ENCODE measurements at places on chromosomes 12 and 14. TPM values are rescaled to one million over a fixed set of nuclear protein-coding genes. Genes with fewer than 3 reads are reported as not detected.

The C12orf54 gene
- total RNA-seq: not detected

The PLA2G1B gene
- total RNA-seq: not detected

The POP5 gene
- 49.4 TPM for total RNA-seq

The KRT8 gene
- total RNA-seq: 27.1 TPM

The RAP1B gene
- total RNA-seq: 216 TPM

The SLC6A15 gene
- total RNA-seq: 3.0 TPM

The PLEKHD1 gene
- total RNA-seq: not detected

The NDUFB1 gene
- total RNA-seq: 241 TPM

The CD163 gene
- not detected for total RNA-seq

The AP5M1 gene
- total RNA-seq: 15.5 TPM

The ANKRD33 gene
- total RNA-seq: not detected

The PITPNM2 gene
- total RNA-seq: 5.1 TPM

The ASPG gene
- total RNA-seq: not detected

The LRRK2 gene
- 0.84 TPM for total RNA-seq

The JDP2 gene
- 59.8 TPM for total RNA-seq

The PLEKHA5 gene
- 10.3 TPM for total RNA-seq

The LTBR gene
- total RNA-seq: 153 TPM

The RAB3IP gene
- total RNA-seq: 4.4 TPM

The TMEM229B gene
- total RNA-seq: not detected

The CIROP gene
- total RNA-seq: 0.45 TPM

The FAR2 gene
- total RNA-seq: 6.7 TPM

The KLHL33 gene
- total RNA-seq: 0.50 TPM

The HOXC5 gene
- 1.5 TPM for total RNA-seq

The TMEM30B gene
- 2.7 TPM for total RNA-seq

The LRRIQ1 gene
- total RNA-seq: 2.1 TPM

The IL31 gene
- not detected for total RNA-seq

The TEX22 gene
- under 0.01 TPM for total RNA-seq

The IKBIP gene
- 48.5 TPM for total RNA-seq

The ACSM4 gene
- not detected for total RNA-seq

The OTX2 gene
- total RNA-seq: not detected

Data from bronchus fibroblast of lung (primary cell).